Lung (tissue), 17 donors: ENCODE measurements at places on chromosomes 7 and 10. TPM values are rescaled to one million over a fixed set of nuclear protein-coding genes. Genes with fewer than 3 reads are reported as not detected.

SLC29A3 gene
- polyA plus RNA-seq, result 5.7 TPM

ASZ1 gene
- polyA plus RNA-seq, result 0.16 TPM

PLEKHA8 gene
- 2.7 TPM for polyA plus RNA-seq

NUTM2E gene
- polyA plus RNA-seq, result 0.85 TPM

FKBP9 gene
- polyA plus RNA-seq, result 24.2 TPM

GARS1 gene
- 99.3 TPM for polyA plus RNA-seq

LDB3 gene
- polyA plus RNA-seq, result 0.37 TPM

CC2D2B gene
- polyA plus RNA-seq, result 0.71 TPM

SNCG gene
- polyA plus RNA-seq, result 32.8 TPM

CLEC5A gene
- 19.1 TPM for polyA plus RNA-seq

SDK1 gene
- polyA plus RNA-seq, result 4.3 TPM

SHOC2 gene
- polyA plus RNA-seq, result 23.5 TPM
